ENCODE measurements at places on chromosomes 12 and 14. TPM values are rescaled to one million over a fixed set of nuclear protein-coding genes. Genes with fewer than 3 reads are reported as not detected.

The CLEC4D gene
- not detected for total RNA-seq

GRCh38 chr12:105317942-105318621 is 12.4 kb upstream of the C12orf75 start:
- DNase-seq, result no peak

The USP44 gene
- 25.6 TPM for total RNA-seq

DNA sequence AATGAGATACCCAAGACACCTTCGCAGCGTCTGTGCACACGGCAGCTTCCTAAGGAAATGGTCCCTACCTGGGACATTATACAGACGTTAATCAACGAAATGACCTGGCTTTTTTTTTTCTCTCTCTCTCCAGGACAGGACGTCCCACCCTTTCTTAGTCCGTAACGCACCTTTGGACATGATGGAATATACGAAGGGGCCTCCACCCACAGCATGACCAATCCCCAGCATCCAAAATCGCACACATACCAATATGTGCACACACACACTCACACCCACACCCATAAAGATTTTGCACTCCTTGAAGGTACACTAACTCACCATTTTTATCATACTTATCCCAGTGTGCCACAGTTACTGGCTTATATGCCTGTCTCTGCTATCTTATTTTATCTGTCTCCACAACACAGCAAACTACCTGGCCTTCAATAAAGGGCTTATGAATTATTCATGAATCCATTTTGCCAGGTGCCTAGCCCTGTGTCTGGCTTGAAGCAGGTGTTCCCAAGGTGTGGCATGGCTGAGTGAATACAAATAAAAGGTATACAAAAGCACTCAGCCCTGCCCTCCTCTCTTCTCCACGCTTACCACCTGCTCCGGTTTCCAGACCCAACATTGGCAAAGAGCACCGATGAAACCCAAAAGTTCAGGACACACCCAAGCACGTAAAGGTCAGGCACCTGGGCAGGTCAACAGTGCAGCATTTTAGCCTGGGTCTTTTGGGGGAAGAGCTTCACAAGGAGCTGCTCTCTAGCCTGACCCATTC is 2.2 kb downstream of the SCNN1A start:
- DNase-seq, result no peak

GRCh38 chr12:29039013-29039412 is 110.1 kb upstream of the FAR2 start:
- DNase-seq, result no peak

The TAS2R10 gene
- total RNA-seq, result 4.4 TPM

DNA sequence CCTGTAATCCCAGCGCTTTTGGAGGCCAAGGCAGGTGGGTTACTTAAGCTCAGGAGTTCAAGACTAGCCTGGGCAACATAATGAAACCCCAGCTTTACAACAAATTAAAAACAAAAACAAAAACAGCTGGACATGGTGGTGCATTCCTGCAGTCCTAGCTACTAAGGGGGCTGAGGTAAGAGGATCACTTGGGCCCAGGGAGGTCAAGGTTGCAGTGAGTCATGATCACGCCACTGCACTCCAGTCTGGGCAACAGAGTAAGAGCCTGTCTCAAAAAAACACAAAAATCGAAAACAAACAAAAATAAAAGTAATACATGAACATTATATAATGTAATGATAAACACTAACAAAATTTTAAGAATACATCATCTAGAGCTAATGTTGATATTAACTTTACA is 46.2 kb upstream of the GRIP1 start:
- DNase-seq, result no peak

- DNase-seq, result no peak
These were observed 26.1 kb upstream of the STAC3 start for GRCh38 chr12:57276935-57277563.

DNA sequence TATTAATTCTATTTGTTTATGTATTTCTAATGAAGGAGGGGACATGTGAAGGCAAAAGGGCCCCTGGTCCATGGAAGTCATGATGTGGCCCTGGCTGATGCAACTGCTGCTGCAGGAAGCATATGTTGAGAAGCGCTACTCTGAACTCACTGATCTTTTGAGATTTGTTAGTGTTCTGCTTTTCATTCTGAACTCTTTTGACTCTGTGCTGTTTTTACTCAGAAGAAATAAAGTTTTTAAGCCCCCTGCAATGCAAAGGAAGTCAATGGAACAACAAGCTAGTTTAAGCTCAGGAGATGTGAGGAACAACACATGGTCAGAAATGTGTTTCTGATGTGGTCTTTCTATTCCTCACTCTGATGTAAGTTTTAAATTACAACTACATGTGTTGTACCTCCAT is 88.9 kb upstream of the BTG1 start:
- DNase-seq, result peak; percentile 31

DNA sequence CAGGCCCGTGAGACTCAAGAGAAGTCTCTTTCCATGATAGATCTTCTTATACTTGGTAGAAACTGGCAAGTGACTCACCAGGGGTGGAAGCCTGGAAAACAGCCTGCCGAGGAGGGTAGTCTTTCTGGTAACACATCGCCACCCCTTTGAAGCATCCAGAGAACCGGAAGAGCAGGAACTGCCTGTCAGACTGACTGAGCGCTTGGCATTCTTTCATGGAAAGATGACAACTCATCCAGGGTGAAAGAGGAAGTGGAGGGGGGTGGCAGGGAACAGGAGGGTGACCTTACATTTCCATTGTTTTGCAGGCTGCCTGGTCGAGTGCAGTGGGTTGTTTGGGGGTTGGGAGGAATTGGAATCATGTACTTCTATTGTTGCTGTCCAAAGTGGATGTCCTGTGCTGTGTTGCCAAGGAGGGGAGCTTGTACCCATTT is 34.5 kb downstream of the PRKCH start:
- DNase-seq, result peak; percentile 79

DNA sequence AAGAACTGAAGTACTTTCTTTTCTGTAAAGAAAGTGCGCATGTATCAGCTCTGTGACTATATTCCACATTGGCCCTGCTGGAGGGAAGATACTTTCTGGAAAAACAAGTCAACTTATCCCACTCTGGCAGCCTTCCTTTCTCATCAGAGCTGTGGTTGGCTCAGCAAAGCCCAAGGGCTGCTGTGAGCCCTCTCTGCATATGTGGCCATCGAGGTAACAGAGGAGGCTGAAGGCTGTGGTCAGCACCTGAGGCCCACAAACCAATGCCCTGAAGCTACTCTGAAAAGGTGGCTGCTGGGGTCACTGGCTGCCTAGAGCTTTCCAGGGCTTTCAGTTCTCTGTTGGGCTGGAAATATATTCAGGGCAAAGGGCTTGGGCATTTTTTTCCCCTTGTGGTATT is 70.8 kb upstream of the IGF1 start:
- no peak for DNase-seq

DNA sequence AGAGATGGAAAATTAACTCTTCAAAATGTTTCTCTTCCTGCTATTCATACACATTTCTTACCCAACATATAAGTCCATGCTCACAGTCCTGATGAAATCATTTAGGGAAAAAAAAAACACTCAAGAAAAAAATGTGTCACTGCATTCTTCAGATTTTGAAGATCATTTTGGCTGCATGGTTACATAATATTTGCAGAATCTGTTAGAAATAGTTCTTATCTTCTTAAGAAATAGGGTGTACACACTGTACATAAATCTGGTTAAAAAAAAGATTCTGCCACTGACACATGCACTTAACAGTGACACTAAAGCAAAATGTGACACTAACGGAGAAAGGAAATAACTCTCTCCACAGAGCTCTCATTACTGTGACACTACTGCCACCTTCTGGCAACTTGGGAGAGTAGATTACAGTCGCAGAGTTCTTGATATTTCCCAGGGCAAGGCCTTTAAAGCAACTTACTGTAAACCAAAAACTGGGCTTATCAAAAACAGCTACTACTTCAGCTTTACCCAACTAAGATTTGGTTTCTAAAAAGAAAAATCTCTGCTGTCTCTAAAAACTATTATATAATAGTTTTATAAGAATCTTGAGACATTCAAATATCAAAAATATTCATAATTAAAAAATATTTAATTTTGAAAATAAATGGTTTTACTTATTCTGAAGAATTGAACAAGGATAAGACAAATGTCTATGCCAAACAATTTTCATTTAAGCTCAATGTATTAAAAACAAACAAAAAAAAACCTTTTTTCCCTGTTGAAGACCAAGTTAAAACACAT is 65.0 kb downstream of the SETD3 start:
- DNase-seq, result no peak

DNA sequence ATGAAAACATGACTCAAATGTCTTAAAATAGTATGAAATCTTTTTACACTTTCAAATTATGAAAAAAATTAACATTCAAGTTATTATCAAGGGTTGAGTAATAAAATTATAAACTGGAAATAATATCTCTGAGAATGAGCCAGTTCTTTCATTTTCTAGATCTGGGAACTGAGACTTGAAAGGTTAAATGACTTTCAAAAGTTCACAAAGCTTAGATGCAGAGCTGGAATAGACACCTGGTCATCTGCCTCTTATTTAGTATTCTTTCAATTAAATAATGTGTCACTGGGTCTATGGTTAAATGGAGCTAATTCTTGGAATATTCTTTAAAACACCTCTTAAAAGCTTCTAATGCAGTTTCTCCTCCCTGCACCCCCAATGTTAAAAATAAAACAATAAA is 86.6 kb downstream of the CDK17 start:
- no peak for DNase-seq

The CPM gene
- total RNA-seq, result 301 TPM

GRCh38 chr12:122813310-122813713 is 21.9 kb upstream of the HIP1R start:
- no peak for DNase-seq

DNA sequence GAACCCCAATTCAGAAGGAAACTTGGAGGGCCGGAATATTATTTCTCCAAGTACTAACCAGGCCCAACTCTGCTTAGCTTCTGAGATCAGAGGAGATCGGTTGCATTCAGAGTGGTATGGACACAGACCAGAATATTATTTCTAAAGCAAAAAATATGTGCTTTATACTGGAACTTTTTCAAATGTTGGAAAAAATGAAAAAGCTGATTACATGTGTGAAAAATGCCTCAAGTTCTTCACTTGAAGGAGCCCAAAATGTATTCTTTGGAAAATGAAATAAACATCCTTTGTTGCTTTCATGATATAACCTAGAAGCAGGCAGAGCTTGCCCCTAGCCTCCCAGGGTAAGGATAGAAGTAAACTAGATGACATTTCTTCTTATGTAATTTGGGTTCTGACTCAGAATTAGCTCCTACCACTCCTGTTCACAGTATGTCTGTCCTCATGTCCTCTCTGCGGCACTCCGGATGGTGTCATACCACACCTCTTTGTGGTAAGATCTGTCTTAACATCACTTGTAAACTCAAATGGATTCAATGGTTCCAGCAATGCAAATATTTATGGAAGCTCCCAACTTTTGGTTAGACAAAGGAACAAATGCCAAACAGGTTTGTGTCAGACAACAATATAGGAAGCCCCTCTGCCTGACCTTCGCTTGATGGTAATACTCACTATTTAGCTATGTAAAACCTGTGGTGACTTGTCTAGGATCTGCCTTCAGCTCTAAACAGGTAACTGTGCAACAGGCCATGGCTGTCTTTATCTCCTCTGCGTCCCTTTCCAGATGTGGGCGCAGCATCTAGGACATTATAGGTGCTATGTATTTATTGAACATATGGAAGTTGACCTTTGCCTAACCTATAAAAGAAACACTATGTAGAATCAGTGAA is 178.5 kb downstream of the SSPN start:
- DNase-seq, result no peak

DNA sequence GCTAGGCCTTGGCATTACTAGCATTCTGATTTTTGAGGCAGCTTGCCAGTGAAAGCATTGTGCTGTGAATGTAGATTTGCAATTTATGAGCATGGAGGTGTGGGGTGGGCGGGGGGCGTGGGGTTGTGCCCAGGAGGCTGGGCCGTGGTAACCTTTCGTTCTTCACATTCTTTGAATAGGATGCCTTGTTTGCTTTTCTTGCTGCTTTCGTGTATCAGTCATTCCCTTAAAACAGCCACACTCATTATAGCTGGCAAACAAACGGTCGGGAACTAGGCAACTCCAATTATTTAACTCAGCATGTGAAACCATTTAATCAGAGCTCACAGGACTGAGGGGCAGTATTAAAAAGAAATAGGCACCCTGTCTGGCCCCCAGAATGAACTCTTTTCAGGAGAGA is 115.9 kb upstream of the PELI2 start:
- DNase-seq, result no peak

GRCh38 chr14:69267492-69267891 is 7.5 kb downstream of the GALNT16 start:
- no peak for DNase-seq

The PAX9 gene
- 12.7 TPM for total RNA-seq

GRCh38 chr12:94260017-94260416 is 111.6 kb downstream of the PLXNC1 start:
- no peak for DNase-seq

DNA sequence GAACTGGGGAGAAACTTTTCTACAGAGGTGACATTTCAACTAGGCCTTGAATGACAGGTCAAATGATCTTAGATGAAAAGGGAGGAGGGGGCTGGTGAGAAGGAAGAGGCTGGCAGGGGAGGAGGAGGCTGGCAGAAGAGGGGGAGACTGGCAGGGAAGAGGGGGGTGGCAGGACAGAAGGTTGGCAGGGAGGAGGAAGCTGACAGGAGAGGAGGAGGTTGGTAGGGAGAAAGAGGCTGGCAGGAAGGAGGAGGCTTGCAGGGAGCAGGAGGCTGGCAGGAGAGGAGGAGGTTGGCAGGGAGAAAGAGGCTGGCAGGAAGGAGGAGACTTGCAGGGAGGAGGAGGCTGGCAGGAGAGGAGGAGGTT is 63.4 kb upstream of the PPP4R3A start:
- no peak for DNase-seq
